ENCODE measurements at places on chromosomes 1 and 21.

GRCh38 chr1:1167398-1167821, 6.3 kb upstream of the TTLL10 start:
- no peak for DNase-seq

DNA sequence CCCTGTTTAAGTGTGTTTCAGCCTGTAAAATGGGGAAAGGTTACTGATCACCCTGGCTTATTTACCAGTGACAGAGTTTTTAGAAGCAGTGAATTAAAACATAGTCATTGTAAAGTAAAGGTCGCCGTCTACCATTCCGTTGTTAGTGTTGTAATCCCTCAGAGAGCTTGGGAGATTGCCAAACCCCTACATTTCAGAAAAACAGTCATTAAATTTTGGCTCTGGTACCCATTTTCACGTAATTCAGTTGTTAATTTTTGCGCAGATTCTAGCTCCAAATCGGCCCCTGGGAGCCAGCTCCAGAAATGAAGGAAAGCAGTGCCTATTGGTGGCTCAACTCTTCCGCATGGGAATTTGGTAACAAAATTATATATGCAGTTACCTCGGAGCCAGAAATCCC, 127.7 kb upstream of the AJAP1 start:
- DNase-seq, result no peak

DNA sequence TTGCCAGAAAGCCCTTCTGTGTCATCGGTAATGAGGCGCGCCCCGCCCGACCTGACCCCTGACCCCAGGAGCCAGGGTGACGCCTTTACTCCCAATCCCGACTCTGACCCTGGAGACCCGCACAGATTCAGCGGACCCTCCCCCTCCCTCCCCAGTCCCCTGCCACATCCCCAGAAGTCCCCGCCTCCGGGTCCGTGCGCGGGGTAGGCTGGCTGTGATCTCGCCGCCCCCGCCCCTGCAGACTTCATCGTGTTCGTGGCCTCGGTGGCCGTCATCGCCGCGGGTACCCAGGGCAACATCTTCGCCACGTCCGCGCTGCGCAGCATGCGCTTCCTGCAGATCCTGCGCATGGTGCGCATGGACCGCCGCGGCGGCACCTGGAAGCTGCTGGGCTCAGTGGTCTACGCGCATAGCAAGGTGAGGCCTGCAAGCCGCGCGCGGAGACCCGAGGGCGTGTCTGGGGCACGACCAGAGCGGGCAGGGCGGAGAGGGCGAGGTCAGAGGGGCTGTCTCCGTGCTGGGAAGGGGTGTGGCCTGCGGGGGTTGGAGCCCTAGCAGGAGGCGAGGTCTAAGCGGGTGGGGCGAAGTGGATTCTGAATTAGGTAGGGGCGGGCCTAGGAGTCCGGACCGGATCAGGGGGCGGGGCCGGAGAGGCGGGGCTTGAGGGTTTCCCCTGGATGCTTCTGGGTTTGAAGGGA, 34.8 kb downstream of the KCNQ4 start:
- peak; percentile 69 for DNase-seq

DNA sequence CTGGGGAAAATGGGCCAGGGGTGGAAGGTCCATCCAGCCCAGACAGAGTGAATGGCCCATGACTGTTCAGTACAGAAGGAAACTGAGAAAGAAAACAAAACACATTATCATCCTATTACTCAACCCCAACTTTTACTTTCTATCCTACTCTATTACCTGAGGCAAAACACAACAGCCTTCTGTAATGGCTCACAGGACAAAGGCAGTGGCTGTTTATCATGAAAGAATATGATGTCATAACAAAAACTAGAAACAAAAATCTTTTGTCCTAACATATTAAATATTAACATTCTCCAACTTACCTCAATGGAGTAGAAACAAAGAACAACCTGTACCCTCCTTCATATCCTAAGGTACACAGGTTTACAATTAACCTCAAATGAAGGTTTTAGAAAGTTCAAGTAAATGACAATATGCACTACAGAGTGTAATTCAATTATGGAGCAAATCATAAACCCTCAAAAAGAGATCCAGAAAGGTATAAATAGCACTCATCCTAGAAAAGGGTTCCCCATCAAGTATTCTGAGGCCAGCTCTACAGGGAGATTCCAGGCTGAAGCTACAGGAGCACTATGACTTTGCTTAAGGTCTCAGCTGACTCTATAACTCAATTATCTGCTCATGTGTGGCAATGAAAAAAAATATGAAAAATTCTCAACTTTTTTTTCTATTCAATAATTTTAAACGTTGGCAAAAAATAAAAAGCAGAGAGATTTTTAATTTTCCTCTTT, 15.1 kb downstream of the ELK4 start:
- no peak for DNase-seq

- no peak for DNase-seq
Observed at GRCh38 chr1:163275222-163275621, 46.5 kb upstream of the NUF2 start.

- DNase-seq, result no peak
Observed at GRCh38 chr1:22216210-22216883, 73.5 kb upstream of the WNT4 start.

DNA sequence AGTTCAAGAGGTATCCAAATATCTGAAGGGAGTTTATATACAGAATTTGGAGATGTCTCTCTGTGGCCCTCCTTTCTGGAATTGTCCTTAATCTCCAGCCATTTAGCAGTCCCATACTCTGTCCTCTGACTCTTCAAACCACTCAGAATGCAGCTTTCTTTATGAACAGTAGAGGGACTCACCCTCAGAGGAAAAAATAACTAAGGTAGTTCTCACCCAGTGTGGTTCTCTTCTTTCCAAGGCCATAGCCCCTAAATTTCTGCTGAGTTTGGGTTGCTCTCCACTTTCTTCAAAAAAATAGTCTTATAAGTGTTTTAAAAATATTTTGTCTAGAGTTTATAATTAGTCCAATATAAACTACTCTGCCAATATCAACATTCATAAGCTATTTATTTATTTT, 369.7 kb downstream of the MATN1 start:
- no peak for DNase-seq

- DNase-seq, result no peak
Observed at GRCh38 chr21:43272591-43272990, 103.8 kb downstream of the CRYAA start.

DNA sequence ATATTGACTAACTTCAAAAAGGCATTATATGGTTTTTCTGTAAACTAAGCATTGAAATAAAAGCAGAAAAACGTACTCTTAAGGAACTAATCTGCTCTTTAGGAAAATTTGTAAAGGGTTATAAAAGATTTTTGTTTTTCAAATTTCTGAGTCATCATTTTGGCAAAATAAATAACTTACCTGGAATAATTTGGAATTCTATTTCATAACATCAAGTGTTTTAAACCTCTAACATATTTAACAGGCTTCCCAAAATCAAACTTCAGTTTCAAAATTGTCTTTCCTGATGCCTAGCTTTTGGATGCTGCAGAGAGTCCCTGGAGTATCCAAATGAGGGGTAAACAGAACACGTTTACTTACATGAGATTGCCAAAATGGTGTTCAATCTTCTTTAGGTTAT, 108.5 kb downstream of the COP1 start:
- DNase-seq, result no peak

DNA sequence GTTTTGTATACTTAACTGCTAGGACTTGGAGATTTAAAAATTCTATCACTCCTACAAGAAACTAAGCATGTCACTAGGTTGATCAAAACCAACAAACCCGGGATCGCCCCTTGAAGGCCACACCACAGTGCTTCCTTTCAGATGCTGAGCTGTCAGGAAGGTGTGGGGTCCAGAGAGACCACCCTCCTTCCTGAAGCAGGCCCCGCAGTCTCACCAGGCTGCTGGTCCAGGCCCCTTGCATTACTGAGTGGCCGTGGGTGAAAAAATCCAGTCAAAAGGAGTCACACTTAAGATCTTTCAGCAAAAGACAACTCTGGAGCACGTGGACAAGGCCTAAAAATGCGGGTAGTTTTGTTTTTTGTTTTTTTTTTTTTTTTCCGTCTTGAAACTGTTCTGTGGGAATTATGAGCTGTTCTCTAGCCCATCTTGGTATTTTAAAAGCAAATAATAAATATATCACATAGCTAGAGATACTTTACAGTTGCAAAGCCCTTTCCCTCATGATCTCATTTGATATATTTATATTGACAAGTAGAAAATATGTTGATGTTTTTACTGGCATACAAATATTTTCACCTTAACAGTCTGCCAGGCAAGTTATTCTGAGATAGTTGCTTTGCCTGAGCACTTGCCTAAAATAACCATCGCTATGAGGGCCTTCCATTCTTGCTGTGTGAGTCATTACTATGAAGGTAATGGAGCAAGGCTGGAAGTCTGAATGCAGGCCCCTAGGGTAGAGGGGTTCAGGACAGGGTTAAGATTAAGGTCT, 73.1 kb upstream of the EDEM3 start:
- no peak for DNase-seq

DNA sequence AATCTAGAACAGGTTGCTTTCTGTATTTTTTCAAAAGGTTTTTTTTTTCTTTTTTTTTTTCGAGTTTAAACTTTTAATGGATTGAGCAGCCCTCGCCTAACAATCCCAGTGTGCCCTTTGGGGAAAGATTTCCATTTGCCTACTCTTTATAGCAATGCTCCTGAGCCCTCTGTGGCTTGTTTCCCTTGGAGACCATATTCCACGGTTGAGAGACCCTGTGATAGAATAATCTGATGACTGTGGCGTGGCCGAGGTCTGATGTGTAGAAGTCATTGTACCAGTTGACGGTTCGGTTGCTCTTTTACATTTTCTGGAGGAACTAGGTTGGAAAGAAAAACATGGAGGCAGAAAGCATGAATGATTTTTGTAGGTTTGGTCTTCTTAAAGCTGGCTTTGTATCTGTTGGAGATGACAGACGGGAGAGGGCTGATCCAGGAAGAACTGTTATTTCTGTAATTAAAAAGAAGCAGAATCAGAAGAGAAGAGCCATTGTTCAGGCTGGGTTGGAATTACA, 305.7 kb upstream of the NRIP1 start:
- no peak for DNase-seq

GRCh38 chr21:41774467-41775148, 7.8 kb upstream of the RIPK4 start:
- no peak for DNase-seq

DNA sequence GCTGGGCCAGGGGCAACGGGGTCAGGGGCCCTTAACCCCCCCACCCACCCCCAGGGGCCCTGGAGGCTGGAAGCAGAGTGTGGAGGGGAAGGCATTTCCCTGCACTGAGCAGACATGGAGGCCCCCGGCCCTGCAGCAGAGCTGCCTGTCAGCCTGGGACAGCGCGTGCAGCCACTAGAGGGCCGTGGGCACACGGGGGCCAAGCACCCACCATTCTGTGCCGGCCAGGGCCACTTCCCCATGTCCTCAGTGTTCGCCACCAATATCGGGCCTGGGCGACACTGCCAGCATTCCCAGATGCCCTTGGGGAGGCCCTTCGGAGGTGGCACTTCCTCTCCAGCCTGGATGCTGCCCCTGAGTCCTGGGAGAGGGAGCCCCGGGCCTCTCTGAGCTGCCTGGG, 23.2 kb upstream of the ARHGEF16 start:
- no peak for DNase-seq

GRCh38 chr1:87686136-87686495, 357.4 kb downstream of the LMO4 start:
- DNase-seq, result no peak

DNA sequence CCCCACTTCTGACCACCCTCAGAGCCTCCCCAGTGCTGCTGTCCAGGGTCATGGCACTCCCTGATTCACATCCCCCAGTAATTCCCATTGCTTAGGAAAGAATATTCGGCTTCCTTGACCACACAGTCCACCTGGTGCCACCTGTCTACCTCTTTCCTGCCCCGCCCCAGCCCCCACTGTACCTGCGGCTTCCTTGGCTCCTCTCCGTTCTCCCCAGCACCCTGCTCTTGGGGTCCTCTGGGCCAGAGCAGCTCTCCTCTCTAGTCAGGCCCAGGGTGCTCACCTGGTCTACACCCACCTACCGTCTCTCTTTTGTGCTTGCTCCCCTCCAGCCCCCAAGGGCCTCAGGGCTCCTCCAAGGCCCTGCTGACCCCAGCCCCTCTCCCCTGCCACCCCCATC, 142.6 kb downstream of the PEX14 start:
- no peak for DNase-seq
